ENCODE measurements at places on chromosomes 11 and 22. TPM values are rescaled to one million over a fixed set of nuclear protein-coding genes. Genes with fewer than 3 reads are reported as not detected.

DNA sequence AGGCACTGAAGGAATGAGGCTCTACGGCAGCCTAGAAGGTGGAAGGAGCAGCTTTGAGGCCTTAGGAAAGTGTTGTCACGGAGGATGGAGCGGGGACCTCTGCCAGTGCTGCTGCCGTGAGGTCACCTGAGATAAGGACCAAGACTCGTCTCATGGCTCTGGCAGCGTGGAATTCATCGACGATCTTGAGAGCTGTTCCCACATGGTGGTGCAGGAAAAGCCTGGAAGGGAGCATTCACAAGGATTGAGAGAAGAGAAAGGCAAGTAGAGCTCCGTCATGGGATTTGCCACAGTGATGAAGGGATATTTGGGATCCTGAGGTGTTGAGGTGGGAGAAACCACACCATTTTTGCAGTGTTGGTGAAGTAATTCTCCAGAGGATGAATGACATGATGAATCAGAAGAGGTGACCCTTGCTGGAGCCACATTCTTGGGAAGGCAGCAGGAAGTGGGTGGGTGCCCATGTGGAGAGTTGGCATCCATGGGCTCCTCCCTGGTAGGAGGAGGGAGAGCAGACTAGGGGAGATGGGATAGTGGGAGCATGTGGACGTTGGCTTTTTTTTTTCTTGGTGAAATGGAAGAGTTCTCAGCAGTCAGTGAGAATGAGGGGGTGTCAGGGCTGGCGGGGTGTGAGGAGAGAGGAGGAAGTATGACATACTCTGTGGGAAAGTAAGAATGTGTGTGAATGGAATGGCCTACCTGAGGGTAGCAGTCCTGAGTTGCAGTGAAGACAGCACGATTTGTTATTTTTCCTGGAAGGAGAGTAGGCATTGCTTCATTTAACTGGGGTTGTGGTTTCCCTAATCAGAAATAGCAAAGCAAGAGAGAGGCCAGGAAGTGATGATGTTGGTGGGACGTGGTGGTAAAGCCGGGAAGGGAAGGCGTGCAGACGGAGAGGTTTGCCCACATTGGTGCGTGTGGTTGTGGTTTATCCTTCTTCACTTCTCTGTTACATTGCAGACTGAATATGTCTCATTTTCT lies 11.1 kb downstream of the PPP6R3 start:
- peak; percentile 63 for DNase-seq

The OR2AT4 gene
- total RNA-seq, result not detected

DNA sequence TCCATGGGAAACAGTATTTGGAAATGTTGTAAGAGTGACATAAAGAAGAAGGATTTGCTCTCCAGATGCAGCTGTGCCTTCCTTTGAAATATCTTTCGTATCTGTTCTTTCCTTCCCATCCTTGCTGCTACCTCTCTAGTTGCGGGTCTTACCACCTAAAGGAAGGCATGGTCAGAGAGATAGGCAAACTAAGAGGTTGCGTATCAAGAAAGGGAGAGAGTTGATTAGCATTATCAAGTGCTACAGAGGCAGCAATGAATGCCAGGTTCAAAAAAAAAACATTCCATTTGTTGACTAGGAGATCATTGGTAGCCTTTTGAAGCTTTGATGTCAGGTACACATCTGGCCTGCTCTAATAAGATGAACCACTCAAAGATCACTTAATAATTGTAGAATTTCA lies 4.6 kb downstream of the GTPBP1 start:
- DNase-seq, result no peak

The USP2 gene
- 0.54 TPM for total RNA-seq

GRCh38 chr11:66150140-66150539 lies 80.1 kb downstream of the PACS1 start:
- no peak for DNase-seq

DNA sequence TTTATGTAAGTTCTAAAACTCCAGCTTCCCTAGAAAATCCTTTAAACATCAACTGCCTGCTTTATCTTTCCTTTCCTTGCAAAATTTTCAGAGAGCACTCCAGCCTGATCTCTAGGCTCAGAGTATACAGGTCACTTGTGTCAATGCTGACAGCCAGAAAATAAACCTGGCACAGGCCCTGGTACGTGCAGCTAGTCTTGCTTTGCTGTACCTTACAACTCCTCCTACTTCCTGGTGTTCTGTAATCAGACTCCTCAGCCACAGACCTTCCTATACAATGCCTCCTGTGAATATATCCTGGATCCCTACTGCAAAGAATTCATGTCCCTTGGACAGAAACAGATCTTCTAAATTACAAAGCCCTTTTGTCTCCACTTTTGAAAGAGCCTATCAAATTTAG lies 24.2 kb upstream of the TMEM123 start:
- DNase-seq, result peak; percentile 73

DNA sequence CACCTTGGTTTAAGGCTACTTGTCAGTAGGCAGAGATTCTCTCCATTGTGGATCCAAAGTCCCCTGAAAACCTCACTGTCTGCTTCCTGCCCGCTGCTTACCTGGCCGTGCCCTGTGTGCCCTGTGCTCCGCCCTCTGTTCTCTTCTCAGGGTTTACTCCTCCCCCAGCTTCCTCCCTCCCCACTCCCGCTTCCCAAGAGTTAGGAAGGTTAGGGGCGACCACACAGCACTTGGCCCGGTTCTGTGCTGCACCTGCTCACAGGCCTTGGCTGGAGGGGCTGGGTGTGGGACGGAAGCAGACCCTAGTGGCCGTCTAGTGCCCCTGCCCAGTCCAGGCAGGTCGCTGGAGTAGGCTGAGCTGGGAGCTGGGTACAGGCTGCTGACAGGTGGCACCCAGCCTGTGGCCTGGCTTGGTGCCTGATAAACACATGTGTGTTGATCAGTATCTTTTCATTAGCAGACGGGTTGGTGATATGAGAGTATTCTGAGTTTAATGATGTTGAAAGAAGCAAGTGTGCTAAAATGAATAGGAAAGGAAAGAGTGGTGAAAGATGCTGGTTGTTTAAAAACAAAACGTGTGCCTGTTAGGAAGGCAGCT lies 40.5 kb downstream of the GRAMD4 start:
- peak; percentile 58 for DNase-seq

DNA sequence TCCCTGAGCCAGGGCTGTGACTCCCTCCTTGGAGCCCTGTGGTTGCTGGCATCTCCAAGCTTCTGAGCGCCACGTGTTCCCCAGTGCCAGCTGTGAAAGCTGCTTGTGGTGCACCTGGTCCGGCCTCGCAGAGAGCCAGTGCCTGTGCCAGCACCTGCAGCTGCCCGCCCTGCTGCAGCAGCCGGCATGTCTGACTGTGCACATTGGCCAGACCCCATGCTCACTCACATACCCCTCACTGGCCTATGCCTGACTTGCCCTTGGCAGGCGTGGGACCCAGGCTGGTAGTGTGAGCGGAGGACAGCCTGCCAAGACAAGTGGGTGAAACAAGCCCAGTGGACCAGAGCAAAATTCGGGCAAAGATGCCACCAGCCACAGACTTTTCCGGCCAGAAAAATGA lies 9.8 kb downstream of the MRPL48 start:
- no peak for DNase-seq

- DNase-seq, result peak; percentile 14
Measured at GRCh38 chr11:10514202-10514601, 26.8 kb downstream of the RNF141 start.

GRCh38 chr11:109644152-109644551 lies 222.2 kb downstream of the C11orf87 start:
- DNase-seq, result peak; percentile 4

GRCh38 chr11:30605036-30605605 lies 19.0 kb upstream of the MPPED2 start:
- DNase-seq, result no peak

The MRGPRX4 gene
- not detected for total RNA-seq

GRCh38 chr11:122659676-122660554 lies 4.4 kb downstream of the UBASH3B start:
- no peak for DNase-seq

DNA sequence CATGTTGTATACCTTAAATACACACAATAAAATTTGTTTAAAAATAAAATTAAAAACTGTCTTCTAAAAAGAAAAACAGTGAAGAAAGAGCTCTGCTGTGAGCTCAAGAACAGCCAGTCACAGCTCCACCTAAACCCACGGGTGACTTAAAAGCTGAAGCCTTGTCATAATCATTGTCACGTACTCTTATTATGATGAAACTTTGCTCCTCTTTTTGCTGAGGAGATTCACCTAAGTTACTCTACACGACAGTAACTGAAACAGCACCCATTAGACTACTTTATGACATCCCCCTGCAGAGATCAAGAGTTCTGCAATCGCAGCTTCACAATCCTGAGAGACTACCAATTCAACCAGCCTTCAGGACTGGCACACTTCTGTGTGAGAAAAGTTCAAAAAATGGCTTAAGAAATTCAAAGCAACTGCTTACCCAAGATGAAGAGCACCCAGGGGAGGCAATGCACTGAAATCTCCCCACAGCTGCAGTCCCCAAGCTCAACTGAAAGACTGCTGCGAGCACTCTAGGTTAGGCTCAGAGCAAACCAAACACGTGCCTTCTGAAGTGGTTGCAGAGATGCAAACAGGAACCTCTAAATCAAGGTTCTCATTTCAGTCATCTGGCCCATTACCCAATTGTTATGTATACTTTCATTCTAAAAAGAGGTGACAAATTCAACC lies at the start of gene JAML:
Gene JAML (minus strand): TSS at position 501 of the 678 bp plus-strand sequence. CDS start 10,145 bp downstream, outside the sequence.
- DNase-seq, result no peak

DNA sequence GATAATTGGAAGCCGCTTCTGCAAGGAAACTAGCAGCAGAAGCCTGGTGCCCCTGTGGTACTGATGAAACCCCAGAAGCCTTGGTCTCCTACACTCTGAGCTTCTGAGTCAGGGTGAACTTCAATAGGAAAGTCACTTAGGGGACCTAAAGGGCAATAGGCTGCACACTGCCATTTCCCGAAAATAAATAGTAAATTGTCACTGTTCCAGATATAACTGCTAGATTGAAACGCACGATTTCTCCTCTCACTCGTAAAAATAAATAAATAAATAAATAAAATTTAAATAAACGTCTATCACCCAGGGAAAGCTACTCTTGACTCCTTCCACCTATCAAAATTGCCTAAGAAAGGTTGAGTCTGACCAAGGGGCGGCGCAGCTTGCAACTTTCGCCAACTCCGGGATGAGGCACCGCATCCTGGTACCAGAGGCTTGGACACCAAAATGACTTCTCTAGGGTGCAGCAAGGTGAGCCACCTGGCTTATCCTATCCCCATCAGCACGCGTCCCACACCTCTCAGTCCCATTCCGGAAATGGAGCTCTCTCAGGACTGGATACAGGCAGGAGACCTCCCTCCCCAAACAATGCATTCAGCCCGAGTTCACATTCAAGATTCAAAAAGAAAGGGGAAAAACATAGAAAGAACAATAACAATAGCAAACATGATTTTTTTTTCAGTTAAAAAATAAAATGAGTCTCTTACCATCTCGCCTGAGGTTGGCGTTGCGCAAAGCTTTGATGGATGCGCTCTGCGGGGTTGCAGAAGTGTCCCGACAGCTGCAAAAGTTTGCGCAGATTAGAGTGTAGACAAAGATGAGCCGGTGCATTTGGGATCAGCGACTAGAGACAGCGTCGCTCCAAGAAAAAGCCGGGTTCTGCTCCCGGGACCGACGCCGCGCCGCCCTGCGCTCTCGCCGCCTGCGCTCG lies 583 bp downstream of the PDGFD start:
- DNase-seq, result peak; percentile 20

DNA sequence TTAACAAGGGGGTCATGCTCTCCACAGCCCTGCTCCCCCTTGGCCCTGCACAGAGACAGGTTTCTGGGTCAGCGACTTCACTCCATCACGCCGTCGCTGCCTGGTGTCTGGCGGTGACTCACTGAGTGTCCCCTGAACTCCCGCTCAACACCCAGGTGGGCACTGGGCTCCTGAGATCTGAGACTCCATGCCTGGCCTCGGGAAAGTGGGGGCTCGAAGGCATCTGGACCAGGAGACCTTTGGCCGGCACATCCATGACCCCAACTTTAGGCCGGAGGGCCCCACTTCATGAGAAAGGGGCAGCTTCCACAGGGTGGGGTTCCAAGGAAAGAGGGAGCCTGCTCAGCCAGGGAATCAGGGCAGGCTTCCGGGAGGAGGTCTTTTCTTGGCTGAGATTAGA lies 79.3 kb upstream of the PRR5 start:
- DNase-seq, result no peak
